Activated CD8-positive, alpha-beta memory T cell treated with anti-CD3 and anti-CD28 coated beads for 1 hour (primary cell): ENCODE measurements at places on chromosomes 2 and 18.

GRCh38 chr2:239723486-239724193 lies 301.5 kb downstream of the NDUFA10 start:
- DNase-seq = no peak

DNA sequence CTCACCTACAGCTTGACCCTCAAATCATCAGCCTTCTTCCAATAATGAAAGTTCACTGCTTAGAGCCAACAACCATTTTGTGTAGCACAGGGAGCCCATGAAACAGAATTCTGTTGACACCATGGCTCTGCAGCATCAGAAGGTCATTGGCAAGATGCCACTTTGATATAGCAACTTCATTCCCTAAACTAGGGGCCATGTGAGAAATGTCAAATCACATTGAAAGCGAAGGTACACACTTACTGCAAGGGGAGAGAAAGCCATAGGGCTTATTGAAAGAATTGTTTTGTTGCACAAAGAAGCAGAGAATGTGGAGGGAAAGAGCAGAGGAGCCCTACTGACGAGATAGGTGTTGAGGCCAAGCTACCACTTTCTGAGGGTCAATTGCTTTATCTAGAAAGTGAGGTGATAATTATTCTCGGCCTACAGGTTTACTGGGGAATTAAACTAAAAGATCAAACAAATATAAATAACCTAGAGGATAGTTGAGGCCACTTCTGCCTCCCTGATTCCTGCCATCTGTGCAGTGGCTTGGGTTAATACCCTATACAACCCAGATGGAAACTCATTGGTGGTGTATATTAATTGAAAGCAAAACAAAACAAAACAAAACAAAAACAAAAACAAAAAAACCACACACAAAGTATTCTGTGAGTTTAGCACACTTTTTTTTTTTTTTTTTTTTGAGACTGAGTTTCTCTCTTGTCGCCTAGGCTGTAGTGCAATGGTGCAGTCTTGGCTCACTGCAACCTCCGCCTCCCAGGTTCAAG lies 5.9 kb upstream of the ABCA12 start:
- no peak for DNase-seq

DNA sequence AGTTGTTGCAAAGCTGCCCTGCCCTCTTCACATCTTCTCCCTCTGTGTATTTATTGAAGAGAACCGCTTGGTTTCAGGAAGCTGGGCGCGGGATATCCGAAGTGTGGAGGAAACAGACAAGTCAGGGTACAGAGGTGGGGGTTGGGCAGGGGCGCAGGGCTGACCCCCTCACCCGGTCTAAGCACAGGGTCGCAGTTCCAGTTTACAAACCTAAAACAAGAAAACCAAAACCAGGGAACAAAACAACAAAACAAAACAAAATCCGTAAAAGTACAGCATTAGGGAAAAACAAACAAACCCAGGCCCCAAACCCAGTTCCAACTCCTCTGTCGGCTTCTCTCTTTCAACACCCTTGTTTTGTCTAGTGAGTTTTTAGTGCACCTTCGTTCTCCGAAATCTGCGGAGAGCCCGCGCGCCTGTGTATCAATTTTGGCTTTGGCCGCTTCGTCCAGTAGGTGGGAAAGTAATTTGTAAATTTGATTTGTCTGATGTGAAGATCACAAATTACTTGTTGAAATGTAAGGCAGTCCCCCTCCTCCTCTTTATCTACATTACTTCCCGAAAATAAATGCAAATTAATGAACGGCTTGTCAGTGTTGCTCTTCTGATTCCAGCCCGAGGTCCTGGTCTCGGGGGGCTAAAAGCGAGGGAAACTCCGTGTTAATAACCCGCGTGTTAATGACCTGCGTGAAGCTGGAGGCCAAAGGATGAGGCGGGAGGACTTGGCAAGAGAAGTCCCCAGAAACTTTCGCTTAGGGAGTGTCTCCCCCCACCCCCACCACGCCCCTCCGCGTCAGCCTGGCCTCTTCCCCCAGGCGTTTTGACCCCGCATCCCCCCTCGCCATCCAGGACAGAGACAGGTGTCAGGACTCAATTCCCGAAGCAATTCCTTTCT lies 6.9 kb downstream of the OTX1 start:
- DNase-seq = no peak

- no peak for DNase-seq
Measured at GRCh38 chr2:99481941-99482340, 7.9 kb downstream of the REV1 start.

GRCh38 chr2:100107906-100108647 lies 34.3 kb downstream of the AFF3 start:
- DNase-seq = no peak

- no peak for DNase-seq
Measured at GRCh38 chr2:16727256-16727655, 61.6 kb upstream of the CYRIA start.
